Pancreas (tissue), 10 donors: ENCODE measurements at places on chromosomes 5 and 9. TPM values are rescaled to one million over a fixed set of nuclear protein-coding genes. Genes with fewer than 3 reads are reported as not detected.

The GDA gene
- total RNA-seq = 1.4 TPM

The DDX46 gene
- total RNA-seq = 28.8 TPM

The TSSK1B gene
- not detected for total RNA-seq

The ECSCR gene
- total RNA-seq = 3.1 TPM

The GRK6 gene
- 14.5 TPM for total RNA-seq

The F2R gene
- 0.51 TPM for total RNA-seq

The C5orf52 gene
- total RNA-seq = not detected

The UNC13B gene
- 27.5 TPM for total RNA-seq

The PCA3 gene
- total RNA-seq = not detected

The BAAT gene
- total RNA-seq = 13.9 TPM

The C9orf85 gene
- total RNA-seq = 5.2 TPM

The FBP2 gene
- 0.46 TPM for total RNA-seq

The GRIA1 gene
- total RNA-seq = not detected

The NRARP gene
- 13.4 TPM for total RNA-seq

The LARP1 gene
- 108 TPM for total RNA-seq

The RUSC2 gene
- total RNA-seq = 22.1 TPM

The FSD1L gene
- 1.5 TPM for total RNA-seq

The WHRN gene
- total RNA-seq = 7.2 TPM

The C8G gene
- 0.87 TPM for total RNA-seq

The NR5A1 gene
- not detected for total RNA-seq

The SPATA31C1 gene
- total RNA-seq = not detected

The DDX4 gene
- not detected for total RNA-seq

The ZFP2 gene
- total RNA-seq = 0.51 TPM

The LIX1 gene
- total RNA-seq = not detected
